ENCODE measurements at places on chromosomes 5 and 9.

- no peak for DNase-seq
Measured at GRCh38 chr9:93446073-93446472, 5.4 kb upstream of the FAM120A start.

- DNase-seq: no peak
Measured at GRCh38 chr5:139468421-139468931, 2.3 kb upstream of the SMIM33 start.

GRCh38 chr5:968881-969280, 39.7 kb upstream of the NKD2 start:
- no peak for DNase-seq

DNA sequence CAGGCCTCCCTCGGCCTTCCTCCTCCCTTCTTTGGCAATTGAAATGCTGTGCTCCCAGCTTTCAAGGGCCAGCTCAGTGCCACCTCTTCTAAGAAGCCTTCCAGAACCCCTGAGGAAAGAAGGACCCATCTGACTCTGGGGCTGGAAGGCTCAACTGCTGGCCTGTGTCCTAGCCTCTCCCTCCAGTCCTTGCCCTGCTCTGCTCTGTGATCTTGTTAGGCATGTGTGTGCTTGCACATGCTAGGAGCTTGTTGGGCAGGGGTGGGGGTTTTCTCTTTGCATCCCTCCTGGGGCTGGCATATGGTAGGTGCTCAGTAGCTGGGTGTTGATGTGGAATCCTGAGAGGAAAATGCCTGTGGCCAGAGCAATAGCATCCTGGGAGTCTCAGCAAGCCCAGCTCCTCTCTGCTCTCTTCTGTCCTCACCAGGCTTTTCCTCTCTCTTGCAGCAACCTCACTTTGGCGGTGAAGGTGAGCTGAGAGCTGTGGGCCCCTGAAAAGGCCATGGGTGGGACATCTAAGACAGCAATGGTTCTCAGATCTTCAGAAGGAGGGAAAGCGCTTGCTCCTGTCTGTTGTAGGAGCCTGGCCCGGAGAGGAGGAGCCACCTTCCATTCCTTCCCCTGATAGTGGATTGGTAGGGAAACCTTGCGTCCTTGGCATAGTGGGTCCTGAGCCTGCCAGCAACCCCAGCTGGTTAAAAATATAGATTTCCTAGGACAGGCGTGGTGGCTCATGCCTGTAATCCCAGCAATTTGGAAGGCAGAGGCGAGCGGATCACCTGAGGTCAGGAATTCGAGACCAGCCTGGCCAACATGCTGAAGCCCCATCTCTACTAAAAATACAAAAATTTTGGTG, 9.9 kb downstream of the DOLK start:
- no peak for DNase-seq

DNA sequence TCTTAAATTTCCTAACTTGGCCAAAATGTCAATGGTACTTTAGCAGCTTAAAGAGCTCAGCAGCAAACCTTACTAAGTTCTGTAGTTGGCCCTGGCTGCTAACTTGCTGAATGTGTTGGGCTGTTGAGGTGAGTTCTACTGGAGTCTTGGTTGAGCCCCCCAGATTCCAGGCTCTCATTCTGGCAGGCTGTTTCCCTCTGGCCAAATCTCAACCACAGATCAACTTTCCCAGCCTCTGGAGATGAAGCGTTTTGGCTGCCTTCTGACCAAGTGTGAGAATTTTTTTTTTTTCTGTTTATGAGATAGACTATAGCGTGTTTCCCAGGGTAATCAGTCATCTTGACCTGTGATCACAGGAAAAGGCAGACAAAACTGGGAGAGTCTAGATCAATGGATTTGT, 343.7 kb downstream of the EBF1 start:
- DNase-seq: no peak

- no peak for DNase-seq
Measured at GRCh38 chr9:120737416-120738165, 23.3 kb upstream of the MEGF9 start.

DNA sequence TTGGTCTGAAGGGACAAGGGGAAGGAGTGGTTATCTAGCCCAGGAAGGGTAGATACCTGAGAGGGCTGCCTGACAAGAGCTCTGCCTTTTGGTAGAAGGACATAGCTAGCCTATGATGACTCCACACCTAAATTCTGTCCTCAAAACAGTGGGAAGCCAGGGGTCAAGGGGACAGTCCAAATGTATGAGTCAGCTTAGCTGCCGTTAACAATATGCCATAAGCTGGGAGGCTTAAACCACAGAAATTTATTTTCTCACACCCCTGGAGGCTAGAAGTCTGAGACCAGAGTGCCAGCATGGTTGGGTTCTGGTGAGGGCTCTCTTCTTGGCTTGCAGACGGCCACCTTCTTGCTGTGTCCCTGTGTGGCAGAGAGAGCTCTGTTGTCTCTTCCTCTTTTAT, 306.4 kb downstream of the NTRK2 start:
- no peak for DNase-seq

- no peak for DNase-seq
Measured at GRCh38 chr5:36658038-36658756, 51.8 kb downstream of the SLC1A3 start.

- no peak for DNase-seq
Measured at GRCh38 chr9:72039532-72039931, 20.9 kb downstream of the C9orf57 start.

- no peak for DNase-seq
Measured at GRCh38 chr9:129211686-129212085, 33.6 kb upstream of the IER5L start.

- no peak for DNase-seq
Measured at GRCh38 chr9:33778700-33779351, 16.5 kb upstream of the PRSS3 start.

GRCh38 chr9:91676046-91676445, 252.4 kb upstream of the NFIL3 start:
- DNase-seq: no peak

DNA sequence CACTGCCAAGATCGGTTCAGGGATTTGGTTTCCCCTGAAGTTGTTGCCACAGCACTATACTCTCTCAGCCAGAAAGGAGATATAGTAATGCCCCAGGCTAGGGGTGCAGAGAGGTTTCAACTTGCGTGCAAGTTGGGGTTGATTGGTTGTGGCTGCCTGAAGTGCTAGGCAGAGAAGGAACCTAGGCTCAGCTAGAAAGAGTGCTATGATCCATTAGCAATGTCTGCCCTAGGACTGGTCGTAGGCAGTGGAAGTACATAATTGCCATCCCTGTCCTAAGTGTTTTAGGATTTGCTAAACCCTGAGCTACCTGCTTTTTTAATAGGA, 136.6 kb upstream of the SMIM23 start:
- no peak for DNase-seq

DNA sequence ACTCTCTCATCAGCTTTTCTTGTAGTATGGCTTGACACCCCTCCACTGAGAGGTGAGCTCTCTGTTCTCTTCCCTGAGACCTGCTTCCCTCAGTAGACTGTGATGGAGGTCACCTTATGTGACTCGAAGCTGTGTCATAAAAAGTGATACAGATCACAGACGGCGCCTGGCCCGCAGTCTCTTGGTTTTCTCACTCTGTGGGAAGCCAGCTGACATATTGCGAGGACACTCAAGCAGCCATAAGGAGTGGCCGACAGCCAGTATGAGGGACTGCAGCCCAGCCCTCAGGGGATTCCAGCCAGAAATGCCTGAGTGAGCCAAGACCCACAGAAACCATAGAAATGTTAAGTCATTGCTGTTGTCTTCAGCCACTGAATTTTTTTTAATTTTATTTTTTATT, 38.0 kb downstream of the GADD45G start:
- no peak for DNase-seq

GRCh38 chr9:116432051-116432450, 255.1 kb upstream of the TRIM32 start:
- DNase-seq: no peak

GRCh38 chr9:88980740-88981203, 10.5 kb upstream of the S1PR3 start:
- DNase-seq: no peak

GRCh38 chr9:84374516-84374915, 34.0 kb upstream of the SLC28A3 start:
- no peak for DNase-seq

- no peak for DNase-seq
Measured at GRCh38 chr9:132412089-132412488, 2.1 kb downstream of the CFAP77 start.

DNA sequence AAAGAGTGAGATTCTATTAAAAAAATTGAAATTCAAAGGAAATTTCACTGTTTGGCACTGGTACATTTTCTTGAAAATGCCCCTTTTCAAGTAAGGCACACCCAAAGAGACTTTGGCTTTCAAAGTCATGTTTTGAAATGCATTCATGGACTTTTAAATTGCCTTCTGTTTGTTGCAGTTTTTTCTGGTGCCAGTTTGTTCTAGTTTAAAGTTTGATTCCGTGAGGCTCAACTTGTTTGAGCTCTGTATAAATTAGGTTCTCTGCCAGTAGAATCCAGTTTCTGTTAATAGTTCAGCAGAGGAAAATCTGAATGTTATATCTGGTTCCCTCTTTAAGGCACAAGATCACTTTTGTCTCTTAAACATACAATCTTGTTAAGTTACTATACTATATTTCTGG, 16.4 kb downstream of the ATP6V0E1 start:
- no peak for DNase-seq

- DNase-seq: no peak
Measured at GRCh38 chr5:74342948-74343682, 297.4 kb downstream of the ENC1 start.

DNA sequence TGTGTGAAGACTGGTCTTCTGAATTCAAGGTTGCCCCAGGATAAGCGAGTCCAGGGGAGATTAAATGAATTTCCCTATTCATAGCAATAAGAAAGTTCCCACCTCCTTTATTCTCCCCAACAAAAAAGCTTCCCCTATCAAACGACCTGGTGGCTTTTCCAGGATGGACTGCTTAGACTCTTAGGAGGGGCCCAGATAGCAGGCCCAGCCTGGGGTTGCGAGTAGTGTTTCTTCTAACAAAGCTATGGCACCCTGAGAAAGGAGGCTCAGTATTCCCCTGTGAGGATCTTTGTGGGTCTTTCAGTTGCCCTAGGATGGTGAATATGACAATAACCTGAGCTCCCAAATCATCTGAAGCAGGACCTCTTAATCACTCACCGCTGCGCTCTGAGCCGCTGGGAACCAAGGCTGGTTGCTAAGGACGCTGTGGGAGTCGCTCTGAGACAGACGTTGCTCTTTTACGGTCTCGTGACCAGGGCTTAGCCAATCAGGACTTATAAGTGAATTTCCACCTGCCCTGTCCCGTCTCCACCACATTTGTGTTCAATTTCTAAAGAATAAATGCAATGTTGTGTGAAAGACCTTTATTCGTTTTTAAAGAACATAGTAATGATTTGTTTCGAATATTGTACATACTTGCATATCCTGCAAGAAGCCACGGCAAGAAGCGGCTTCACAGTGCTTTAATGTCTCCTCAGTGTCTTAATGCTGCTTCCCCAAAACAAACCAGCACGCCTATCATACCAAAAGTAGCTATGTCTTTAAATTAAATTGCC, at the start of gene TMEM232:
Gene TMEM232, minus strand, starts transcription at position 423 of the 776 bp plus-strand sequence. CDS start 59,319 bp downstream, outside the sequence.
- peak; percentile 44 for DNase-seq

GRCh38 chr9:78358329-78359051, 61.6 kb downstream of the PSAT1 start:
- DNase-seq: no peak

GRCh38 chr9:26566141-26566540, 326.5 kb downstream of the CAAP1 start:
- DNase-seq: no peak

DNA sequence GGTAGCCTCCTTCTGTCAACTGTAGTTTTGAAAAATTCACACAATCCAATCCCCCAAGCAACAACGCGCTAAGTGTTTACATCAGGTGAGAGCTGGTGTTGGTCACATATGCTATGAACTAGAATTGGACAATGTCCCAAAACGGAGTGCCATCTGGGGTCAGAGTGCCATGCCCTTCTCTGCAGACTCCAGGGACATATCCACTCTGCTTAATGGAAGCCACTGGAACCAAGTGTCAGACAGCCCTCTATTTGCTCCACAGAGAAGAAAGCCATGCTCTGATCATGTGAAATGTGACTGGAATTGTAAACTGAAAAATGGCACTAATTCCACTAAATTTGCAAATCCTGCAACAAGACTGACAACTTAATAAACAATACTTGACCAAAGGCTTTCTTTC, 12.2 kb downstream of the ABCA1 start:
- no peak for DNase-seq

- DNase-seq: no peak
Measured at GRCh38 chr9:33297432-33297831, 7.1 kb downstream of the NFX1 start.

- no peak for DNase-seq
Measured at GRCh38 chr5:149315753-149316152, 29.5 kb upstream of the GRPEL2 start.

- no peak for DNase-seq
Measured at GRCh38 chr9:116855881-116856662, 169.0 kb downstream of the TRIM32 start.

GRCh38 chr9:127667127-127667844, 39.5 kb upstream of the CFAP157 start:
- DNase-seq: no peak

Measured in activated naive CD4-positive, alpha-beta T cell (primary cell).